ENCODE measurements at places on chromosomes 4 and X. TPM values are rescaled to one million over a fixed set of nuclear protein-coding genes. Genes with fewer than 3 reads are reported as not detected.

DNA sequence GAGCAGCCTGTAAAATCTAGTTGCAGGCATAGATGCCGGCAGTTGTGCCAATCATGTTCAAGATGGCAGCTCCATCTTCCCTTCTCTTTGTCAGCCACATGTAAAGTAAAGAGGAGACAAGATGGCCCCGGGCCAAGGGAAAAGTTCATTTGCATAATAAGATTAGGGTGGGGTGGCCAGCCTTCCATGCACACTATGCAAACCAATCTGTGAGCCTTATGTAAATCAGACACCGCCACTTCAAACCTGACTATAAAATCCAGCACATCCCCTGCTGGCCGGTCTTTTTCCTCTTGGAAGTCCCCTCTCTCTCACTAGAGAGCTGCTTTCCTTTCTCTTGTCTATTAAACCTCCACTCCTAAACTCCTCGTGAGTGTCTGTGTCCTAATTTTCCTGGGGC lies 78.9 kb upstream of the CBR4 start:
- DNase-seq, result no peak

- DNase-seq, result no peak
Measured at GRCh38 chrX:129478516-129478915, 44.8 kb downstream of the SMARCA1 start.

DNA sequence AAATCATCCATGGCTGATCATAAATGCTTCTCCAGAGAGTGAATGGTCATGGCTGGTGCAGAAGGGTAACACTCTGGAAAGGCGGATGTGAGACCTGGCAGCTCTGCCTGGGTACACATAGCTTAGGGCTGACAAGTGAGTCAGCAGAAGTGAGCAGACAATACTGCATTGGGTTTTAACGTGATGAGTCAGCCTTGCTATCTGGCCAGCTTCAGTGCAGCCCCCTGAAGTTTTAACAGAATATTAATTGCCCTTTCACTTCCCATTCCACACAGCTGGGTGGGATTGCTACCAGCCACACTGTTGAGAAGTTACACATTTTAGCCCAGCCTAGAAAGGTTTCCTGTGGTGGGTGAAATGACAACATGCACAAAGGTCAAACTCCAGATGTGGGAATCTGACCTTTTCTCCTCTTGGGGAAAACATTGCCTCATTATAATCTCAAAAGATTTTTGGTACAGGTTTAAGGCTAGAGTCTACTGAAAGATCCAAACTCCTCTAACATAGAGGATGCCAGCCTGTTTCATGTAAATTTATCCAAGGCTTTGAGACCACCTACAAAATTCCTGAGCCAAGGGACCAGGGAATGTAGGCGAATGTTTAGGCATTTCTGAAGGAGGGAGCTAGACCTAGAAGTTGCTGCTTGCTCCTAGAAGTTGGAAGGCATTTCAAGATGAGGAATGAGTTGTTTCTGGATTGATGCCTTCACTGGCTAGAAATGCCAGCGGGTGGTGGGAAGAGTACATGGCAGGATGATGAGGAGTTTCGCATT lies 230.3 kb upstream of the PGRMC2 start:
- DNase-seq, result peak; percentile 22

DNA sequence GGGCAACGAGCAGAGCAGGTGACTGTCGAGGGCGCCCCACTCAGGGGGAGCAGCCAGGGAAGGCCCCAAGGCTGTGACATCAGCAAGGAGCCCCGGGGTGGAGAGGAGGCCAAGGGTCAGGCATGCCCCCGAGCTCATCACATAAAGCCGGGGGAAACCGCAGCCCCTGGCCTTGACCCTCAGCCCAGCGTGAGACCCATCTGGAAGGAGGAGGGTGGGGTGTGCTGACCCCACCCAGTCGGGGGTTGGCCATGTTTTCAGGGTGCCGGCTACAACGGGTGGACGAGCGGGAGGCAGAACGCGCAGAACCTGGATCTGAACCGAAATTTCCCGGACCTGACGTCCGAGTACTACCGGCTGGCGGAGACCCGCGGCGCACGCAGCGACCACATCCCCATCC lies 13.9 kb downstream of the CPZ start:
- no peak for DNase-seq

GRCh38 chr4:173511787-173512361 lies 18.2 kb downstream of the HAND2 start:
- DNase-seq, result no peak

GRCh38 chr4:46123913-46124755 lies at the start of gene GABRG1:
TSS of gene GABRG1 (minus strand) at chr4:46124054. CDS start at chr4:46123913, 141 bp downstream.
- no peak for DNase-seq

- DNase-seq, result no peak
Measured at GRCh38 chrX:55135171-55135570, 46.4 kb downstream of the PAGE2 start.

GRCh38 chr4:17797808-17798207 lies 12.7 kb downstream of the DCAF16 start:
- DNase-seq, result no peak

The RXFP1 gene
- 0.38 TPM for polyA plus RNA-seq

DNA sequence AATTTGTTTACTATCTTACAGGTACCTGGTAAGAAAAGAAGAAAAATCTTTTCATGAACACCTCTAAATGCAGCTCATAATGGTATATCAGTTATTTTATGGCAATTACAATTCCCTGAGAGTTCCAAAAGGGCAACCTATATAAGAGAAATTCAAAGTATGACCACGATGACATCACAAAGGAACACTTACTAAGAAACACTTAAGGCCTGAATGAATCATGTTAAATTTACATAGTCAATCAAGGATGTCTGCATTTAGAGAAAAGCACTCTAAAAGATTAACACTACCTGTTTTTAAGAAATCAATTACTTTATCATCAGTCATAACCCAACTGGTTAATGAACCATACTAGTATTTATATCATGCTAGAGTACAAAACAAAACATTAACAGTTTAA lies 63.9 kb downstream of the LCORL start:
- no peak for DNase-seq

DNA sequence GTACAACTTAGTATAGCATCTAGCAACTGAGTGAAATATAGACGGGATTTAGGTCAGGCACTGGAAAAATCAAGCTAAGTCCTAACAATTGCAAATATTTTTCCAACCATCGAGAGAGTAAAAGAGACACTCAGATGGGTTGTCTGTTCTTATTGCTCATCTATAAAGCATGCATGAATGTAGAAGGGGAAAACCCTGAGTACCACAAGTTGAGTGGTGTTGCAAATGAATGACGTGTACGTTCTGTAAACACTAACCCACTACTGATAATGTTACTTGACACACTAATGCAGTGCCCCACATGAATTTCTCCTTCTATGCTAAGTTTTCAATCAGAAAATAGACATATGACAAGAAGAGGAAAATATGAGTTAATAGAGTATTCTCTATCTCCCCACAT lies 211.2 kb downstream of the COX18 start:
- DNase-seq, result no peak

GRCh38 chrX:102018208-102018607 lies 86.4 kb upstream of the ZMAT1 start:
- DNase-seq, result no peak

DNA sequence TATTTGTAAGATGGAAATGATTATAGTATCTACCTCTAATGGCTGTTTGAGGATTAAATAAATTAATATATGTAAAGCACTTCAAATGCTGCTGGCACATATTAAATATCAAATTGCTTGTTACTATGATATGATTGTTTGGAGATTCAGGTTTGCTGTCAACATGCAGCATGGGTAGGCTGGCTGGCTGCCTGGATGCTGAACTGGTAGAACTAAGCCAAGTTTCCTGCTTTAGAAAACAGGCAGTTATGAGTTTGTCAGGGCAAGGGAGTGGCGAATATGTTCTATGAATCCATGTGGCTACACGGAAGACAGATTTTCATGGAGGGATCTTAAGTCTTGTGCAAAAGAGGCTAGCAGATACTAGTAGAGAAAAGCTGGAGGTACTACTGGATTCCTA lies 239.6 kb downstream of the GBA3 start:
- DNase-seq, result no peak

DNA sequence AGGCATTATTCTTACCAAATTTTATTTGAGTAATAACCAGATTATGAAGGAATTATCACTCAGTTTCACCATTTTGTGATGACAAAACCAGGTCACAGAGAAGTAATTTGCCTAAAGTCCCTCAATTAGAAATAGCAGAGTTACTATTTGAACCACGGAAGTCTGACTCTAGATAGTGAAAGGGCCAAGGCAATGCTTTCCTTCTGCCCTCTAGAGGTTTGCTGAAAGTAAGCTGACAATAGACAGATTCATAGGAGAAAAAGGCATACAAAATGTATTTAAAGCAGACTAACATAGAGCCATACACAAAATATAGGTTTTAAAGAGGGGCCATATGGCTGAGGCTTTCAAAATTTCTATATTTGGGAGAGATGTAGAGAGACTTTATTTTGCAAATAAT lies 43.1 kb downstream of the CXXC4 start:
- DNase-seq, result no peak

The SSX2 gene
- polyA plus RNA-seq, result not detected

The CD38 gene
- 0.96 TPM for polyA plus RNA-seq

DNA sequence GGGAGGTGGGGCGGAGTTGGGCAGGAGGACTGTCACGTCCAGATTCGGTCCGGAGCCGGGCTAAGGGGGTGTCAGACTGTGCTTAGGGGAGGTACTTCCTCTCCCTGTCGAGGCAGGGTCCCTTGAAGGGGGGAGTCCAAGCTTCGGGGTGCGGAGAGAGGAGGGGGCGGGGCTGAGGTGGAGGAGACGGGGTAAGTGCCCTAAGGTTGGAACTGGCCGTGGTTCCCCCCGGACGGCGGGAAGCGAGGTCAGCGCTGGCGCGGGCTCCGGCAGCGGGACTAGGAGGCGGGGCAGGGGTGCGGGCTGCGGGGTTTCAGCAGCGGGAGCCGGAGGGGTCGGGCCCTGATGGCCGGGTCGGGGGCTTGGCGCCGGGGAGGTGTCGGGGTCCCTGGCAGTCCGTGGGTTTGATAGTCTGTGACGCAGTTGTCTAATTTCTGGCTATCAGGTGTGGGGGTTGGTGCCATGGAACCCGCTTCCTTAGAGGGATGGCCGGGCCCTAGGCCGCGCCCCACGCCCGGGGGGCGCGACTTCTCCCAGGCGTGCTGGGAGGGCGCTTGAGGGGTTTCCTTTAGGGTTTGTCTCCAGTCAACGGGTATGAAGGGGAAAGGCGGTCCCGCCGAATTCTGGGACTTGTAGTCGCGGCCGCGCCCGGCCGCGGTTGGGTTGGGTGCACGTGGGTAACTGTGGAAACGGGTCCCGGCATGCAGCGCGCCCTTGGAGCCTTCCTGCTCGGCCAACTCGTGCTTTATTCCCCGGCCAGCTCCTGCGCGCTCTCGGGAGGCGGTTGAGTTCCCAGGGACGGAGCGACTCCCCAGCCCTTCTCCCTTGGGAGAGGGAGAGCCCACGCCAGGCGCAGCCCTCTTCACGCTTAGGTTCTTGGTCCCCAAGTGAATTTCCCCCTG lies 1.5 kb downstream of the DCUN1D4 start:
- DNase-seq, result peak; percentile 81

The APLN gene
- polyA plus RNA-seq, result 7.5 TPM

The KLB gene
- polyA plus RNA-seq, result 0.17 TPM

DNA sequence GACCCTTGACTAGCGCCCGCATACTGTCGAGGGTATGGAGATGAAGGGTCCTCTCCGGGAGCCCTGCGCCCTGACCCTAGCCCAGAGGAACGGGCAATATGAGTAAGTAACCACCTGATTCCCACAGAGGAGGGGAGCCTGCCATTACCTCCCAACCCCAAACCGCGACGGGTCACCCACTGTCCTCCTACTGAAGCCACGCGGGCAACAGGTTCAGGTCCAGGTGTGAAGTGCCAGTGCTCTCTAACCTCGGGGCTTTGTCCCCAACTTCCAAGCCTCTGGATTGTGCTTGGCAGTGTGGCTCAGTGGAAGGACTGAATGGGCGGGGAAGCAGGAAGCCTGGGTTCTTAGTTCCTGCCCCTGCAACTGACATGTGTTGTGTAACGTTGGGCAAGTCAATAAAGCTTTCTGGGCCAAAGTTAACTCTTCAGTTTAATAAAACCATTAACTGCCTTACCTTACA lies 694 bp downstream of the OCRL start:
- DNase-seq, result no peak

- no peak for DNase-seq
Measured at GRCh38 chr4:121192480-121192879, 28.4 kb upstream of the TNIP3 start.

GRCh38 chr4:123553279-123553678 lies 156.7 kb downstream of the SPRY1 start:
- no peak for DNase-seq

DNA sequence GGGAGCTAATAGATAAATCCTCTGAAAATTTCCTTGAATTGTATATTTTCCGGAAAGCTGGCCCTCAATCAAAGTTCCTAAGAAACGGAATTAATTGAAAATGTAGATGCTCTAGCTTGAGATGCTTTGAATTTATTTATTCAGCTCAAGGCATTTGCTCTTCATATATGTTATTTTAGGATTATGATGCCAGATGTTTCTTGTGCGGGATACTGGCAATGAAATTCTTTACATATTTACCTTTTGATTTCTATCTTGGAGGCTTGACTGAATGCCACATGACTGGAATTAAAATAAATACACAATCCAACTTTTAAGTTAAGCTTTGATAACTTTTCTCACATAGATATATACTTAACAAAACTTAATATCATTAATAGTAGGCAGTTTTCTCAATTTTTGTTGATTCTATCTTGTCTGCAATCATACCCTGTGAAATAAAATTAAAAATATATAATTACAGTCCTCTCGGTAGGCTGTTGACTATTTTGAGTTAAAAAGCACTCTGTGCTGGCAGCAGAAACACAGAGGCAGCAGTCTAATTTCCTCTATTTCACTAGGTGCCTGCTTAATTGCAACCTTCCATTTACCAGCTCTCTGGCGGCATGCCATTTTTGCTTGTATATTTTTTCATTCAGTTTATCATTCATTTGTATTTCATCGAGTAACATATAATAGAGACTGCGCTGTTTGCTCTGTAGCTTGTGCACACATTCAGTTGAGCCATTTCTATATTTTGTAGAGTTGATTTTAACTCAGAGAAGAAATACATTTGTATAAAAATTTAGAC lies 991.5 kb downstream of the ADGRL3 start:
- DNase-seq, result no peak

GRCh38 chr4:163744861-163745260 lies 250.4 kb downstream of the TMA16 start:
- DNase-seq, result no peak

The DMD gene
- 19.3 TPM for polyA plus RNA-seq

GRCh38 chr4:36043901-36044300 lies 200.4 kb downstream of the ARAP2 start:
- no peak for DNase-seq

- DNase-seq, result no peak
Measured at GRCh38 chrX:130378024-130378669, 7.3 kb downstream of the GPR119 start.

GRCh38 chr4:119286377-119287002 lies 35.4 kb downstream of the FABP2 start:
- DNase-seq, result peak; percentile 15

GRCh38 chrX:4373791-4374190 lies 660.3 kb upstream of the PRKX start:
- DNase-seq, result no peak

DNA sequence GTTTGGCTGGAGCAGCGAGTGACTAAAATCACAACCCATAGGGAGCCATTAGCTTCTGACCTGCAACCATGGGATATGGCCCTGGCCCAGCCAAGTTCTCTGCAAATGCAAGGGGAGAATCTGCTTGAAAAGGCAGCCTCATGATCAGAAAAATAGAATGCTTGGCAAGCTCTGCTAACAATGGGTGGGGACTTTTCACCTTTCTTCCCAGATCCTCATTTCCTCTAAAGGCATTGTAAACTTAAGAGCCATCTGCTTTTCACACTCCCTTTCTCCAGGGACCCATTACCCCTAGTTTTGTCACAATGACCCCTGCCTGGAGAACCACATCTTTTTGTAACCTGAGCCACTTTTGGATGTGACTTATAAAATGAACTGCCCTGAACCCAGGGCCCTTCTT lies 104.3 kb downstream of the PARM1 start:
- DNase-seq, result no peak

GRCh38 chr4:118338981-118339765 lies 13.6 kb downstream of the PRSS12 start:
- DNase-seq, result no peak

Measured in right renal pelvis (tissue), 4 donors.